Karpas-422 (cell line): ENCODE measurements at places on chromosomes 12 and 14. TPM values are rescaled to one million over a fixed set of nuclear protein-coding genes. Genes with fewer than 3 reads are reported as not detected.

DNA sequence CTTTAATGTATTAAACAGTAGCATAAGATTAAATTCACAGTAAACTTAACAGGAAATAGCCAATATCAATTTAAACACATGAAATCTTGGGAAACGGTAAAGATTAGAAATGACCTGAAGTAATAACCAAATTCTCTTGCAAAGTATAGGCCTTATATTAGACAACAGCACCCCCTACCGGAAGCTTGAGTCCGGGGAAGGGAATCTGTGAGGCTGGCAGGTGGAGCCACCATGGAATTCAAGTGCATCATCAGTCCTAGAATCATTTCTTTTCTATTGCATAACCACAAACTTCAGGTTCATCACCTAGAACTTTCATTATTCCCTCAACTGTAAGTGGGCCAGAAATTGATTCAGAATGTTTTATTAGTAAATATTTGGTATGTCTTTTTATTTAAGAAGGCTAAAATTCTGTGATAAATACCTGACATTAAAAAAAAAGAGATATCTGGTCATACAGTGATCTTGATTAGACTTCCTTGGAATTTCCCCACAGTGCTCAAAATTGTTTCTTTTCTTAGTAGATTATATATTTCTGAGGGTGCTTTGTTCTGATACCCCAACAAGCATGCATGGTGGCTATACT is 48.6 kb downstream of the AP5M1 start:
- peak; percentile 95 for DNase-seq

GRCh38 chr14:105581551-105582341 is 55.4 kb downstream of the TMEM121 start:
- DNase-seq = peak; percentile 79

DNA sequence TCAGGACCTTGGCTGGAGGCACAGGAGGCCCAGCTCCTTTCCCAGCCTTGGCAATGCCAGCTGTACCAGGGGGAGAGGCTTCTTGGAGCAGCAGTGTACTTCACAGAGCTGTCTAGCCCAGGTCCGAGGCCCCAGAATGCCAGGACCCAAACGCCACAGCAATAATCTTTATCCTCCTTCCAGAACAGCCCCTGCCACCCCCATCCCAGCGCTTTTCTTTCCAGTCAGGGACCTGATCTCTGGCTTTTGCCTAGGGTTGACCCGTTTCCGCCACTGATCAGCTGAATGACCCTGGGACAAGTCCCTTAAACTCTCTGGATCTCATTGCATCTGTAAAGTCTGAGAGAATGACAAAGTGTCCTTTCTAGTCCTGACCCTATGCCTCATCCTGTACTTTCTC is 5.1 kb downstream of the LAG3 start:
- no peak for DNase-seq

GRCh38 chr14:70289138-70289537 is 70.3 kb downstream of the COX16 start:
- DNase-seq = no peak

GRCh38 chr12:108585864-108586263 is 12.0 kb downstream of the TMEM119 start:
- DNase-seq = no peak

- DNase-seq = no peak
Observed at GRCh38 chr12:104752881-104753280, 205.2 kb downstream of the SLC41A2 start.

- DNase-seq = no peak
Observed at GRCh38 chr12:94151582-94151981, 3.2 kb downstream of the PLXNC1 start.

- DNase-seq = no peak
Observed at GRCh38 chr14:99603471-99604277, at the start of gene CCDC85C. Gene CCDC85C (minus strand): TSS chr14:99604207. CDS start chr14:99603959, 248 bp downstream.

DNA sequence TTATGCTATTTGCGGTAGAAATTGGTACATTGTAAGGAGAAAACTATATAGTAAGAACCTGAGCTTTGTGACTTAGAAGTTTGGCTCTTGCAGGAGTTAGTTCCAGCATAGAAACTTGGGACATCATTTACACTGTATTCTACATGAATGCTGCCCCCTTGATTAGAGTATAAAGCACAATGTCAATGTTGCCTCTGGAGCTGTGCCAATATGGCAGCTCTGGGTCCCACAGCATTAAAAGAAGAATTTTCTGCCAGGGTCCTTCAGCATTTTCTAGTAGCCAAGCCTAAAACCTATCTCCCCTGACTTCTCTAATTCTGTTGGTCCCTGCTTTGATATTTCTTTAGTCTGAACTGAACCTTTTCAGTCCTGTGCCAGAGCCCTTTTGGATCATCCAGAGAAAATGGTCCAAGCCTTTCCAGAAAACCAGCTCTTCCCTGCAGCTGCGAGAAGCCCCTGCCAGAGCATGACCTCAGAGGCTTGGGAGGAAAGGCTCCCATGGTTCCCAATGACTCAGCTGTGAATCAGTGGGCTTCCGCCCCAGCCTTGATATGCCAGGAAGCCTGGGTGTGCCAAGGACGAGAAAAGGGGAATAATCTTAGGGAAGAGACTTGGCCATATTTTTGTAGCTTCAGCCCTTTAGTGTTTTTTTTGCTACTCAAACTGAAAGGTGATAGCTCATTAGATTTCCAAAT is 43.2 kb downstream of the PLEKHG7 start:
- DNase-seq = no peak

- DNase-seq = no peak
Observed at GRCh38 chr14:96920023-96920422, 122.8 kb downstream of the VRK1 start.

DNA sequence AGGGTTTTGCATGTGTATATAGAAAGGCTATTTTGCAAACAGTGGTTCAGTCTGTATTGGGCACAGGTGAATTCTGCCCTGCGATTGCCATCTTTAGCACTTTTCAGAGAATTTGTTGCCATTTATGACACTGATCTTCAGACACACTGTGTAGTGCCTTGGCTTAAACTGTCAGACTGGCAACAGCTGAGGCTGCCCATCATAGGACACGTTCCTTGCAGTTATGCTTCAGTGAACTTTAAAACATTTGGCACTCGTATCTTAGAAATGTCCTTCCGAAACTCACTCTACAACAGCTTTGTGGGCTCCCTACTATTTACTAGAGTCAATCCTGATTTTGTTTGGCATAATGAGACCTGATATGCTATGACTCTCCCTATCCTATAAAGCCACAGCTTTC is 29.1 kb downstream of the AP5M1 start:
- DNase-seq = no peak

GRCh38 chr12:93812626-93813025 is 135.5 kb downstream of the CRADD start:
- DNase-seq = no peak

RPS26 gene
- 417 and 1,471 TPM in 2 replicates for total RNA-seq

JPH4 gene
- total RNA-seq = 0.29 TPM in 1 of 2 replicates, not detected in the other

LGR5 gene
- total RNA-seq = not detected in 2 replicates

VDR gene
- total RNA-seq = not detected in 2 replicates

ZBTB39 gene
- total RNA-seq = 10.0 and 10.7 TPM in 2 replicates
